DMS 273 treated with DMSO at 0.1 percent for 48 hours (cell line): ENCODE measurements at places on chromosomes 13 and 19.
A peak's percentile ranks its signal among the peaks of the same experiment; 100 is the strongest.

GRCh38 chr19:1000095-1000494, at the start of gene GRIN3B:
GRIN3B (plus strand) TSS chr19:1000419; CDS start chr19:1000438, 19 bp downstream.
- DNase-seq, result peak; percentile 39

- no peak for DNase-seq
These were observed 22.3 kb downstream of the CRYL1 start for GRCh38 chr13:20503088-20504083.

- no peak for DNase-seq
These were observed 11.1 kb upstream of the GTF2F2 start for GRCh38 chr13:45109102-45109720.

GRCh38 chr19:58326501-58326913, 287 bp upstream of the ZSCAN22 start:
- no peak for DNase-seq

DNA sequence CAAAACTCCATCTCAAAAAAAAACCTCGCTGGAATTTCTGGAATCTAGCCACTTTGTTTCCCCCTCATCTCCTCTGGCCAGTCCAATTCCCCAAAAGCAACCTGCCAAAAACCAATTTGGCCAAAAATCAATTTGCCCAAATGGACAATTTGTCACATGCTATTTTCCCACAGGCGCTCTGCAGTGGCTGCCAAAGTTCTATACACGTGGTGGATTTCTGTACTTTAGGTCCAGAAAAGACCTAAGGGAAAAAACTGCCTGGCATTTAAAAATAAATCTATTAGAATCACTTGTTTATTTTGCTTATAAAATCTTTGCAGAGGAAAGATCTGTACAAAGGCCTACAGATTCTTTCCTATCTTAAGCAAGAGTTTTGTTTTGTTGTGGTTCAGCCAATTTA, 79.4 kb downstream of the MAP4K1 start:
- DNase-seq, result no peak

- no peak for DNase-seq
These were observed 66.7 kb downstream of the SLC7A9 start for GRCh38 chr19:32802840-32803239.

GRCh38 chr19:8700956-8701355, 2.4 kb upstream of the ACTL9 start:
- no peak for DNase-seq

DNA sequence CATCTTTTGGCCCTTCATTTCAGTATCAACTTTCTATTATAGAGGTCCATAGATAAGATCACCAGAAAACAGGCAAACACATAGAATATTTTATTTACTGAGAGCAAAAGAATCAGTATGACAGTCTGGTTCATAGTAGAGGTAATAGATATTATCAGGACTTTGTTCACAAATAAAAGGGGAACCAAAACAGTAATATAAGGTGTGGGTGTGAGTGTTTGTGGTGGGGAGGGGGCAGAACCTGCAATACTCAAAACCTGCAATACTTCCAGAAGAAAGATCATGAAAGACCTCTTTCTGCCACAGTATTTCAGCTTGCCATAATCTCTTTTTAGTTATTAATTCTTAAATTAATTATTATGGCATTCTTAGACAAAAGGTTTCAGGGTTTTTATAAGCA, 578.7 kb upstream of the SLITRK1 start:
- no peak for DNase-seq

DNA sequence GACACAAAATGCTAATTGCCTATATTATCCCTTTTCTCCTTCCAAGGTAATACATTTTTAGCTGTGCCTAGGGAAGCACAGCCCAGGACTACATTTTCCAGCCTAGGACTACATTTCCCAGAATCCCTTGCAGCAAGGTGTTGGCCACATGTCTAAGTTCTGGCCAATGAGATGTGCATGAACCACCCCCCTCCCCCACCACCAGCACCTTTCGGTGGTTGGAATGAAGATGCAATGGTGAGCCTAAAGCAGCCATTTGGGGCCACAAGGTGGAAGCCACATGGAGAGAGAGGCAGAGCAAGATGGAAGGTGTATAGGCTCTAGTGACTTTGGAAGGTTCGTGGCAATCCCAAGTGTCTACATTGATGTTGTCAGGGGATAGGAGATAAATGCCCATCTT, 16.2 kb downstream of the UNC13A start:
- DNase-seq, result no peak

DNA sequence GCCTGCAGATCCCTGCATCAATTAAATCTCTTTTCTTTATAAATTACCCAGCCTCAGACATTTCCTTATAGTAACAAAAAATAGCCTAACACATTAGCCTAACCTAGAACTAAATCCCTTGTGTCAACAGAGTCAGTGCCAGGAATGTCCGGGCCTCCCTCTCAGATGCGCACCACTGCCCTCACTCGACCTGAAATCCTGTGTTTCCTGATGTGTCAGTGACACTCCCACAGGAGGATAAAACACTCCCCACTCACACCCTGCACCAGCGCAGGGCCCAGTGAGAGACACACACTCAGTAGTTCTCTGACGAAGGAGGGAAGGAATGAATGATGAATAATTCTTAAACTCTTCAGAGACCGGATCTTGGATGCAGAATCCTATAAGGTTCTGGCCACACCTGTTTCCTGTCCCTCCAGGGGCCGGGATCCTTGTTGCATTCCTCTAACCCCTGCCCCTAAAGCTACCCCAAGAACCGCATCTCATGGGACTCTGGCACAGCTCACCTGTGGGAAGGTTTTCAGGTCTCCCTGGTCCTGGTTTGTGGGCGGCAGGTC, 3.1 kb downstream of the CEACAM3 start:
- no peak for DNase-seq

GRCh38 chr13:38735665-38736440, 49.0 kb downstream of the FREM2 start:
- DNase-seq, result no peak

DNA sequence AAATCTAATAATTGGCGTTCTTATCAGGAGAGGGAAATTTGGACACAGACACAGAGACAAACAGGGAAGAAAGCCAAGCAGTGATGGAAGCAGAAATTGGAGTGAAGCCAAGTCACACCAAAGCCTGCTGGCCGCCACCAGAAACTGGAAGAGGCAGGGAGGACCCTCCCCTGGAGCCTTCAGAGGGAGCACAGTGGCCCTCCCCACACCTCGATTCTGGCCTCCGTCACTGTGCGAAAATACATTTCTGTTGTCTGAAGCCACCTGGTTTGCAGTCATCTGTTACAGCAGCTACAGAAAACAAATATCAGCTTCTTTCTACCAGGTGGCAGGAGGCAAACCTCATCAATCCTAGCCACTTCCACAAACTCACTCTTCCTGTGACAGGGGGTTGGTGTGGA, 8.3 kb upstream of the TLE6 start:
- peak; percentile 63 for DNase-seq

- no peak for DNase-seq
These were observed 1146.8 kb downstream of the UQCRFS1 start for GRCh38 chr19:28066161-28066560.

DNA sequence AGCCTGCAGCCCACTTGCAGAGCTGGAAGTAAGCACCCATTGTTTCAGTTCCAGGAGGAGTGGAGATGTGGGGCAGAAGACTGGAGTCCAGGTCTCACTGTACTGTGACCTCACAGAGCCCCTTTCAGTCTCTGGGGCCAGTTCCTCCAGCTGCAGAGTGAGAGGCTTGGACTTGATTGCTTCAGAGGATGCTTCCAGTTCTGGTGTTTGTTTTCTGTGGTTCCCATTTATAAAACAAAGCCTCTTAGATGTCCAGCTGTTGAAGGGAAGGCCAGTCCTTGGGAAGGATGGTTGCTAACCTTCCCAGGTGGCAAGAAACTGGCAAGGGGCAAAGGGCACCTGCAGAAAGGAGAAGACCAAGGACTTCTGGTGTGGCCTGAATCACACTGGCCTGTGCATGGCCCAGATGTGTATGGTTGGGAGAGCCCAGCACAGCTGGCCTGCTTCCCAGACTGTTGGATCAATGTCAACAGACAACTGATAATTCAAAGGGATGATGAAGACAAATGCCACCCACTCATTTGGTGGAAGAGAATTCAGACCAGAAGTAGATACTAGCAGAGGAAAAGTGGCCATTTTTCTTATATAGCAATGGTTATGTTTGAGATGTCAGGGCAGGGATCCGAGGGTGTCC, 218.5 kb downstream of the ZNF536 start:
- DNase-seq, result no peak

DNA sequence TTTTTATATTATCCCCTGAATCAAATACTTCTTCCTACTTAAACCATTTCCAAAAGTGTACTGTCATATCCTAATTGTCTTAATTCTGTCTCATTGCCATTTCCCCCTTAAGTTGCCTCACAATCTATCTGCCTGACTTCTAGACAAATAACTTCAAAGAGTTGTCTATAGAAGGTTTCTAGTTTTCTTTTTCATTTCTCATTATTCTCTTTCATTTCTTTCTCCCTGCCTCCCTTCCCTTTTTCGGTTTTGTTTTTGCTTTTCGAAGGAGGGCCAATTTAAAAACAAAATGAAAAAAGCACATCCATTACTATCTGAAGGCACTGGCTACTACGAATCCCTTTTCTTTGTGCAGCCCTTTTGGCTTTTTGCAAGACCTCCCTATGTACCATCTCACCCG, 367.2 kb downstream of the DNAJC15 start:
- no peak for DNase-seq

DNA sequence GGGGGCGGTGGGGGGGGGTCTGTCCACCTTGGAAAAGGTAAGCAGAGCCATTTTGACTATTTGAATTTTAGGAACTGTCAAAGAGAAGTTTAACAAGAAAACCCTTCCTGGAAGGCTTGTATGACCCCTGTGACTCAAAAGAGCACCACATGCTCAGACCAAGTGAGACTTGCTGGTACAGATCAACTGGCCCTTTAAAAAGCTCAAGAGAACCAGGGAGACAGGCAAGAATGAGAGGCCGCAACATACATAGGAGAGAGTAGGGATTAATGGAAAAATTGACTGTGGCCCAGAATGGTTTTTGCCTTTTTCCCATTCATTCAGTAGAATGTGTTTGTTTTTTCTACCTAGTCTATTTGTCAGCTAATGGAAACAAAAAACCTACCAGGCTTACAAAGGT, 26.2 kb upstream of the ATP8A2 start:
- no peak for DNase-seq

DNA sequence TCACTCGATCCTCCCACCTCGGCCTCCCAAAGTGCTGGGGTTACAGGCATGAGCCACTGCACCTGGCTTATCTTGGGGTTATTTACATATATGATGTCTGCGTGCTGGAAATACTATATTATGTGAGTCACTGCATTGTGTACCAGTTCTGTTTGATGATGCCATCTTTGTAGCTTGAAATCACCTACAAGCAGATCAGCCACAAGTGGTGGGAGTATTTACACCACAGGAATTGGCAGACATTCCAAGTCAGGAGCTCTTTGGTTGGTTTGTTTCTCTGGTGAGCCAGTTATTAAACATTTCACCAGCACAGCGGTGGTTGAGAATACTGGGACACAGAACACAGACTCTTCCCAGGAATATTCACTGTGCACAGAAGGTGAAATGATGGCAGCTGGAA, 4.5 kb upstream of the TIMM44 start:
- no peak for DNase-seq

DNA sequence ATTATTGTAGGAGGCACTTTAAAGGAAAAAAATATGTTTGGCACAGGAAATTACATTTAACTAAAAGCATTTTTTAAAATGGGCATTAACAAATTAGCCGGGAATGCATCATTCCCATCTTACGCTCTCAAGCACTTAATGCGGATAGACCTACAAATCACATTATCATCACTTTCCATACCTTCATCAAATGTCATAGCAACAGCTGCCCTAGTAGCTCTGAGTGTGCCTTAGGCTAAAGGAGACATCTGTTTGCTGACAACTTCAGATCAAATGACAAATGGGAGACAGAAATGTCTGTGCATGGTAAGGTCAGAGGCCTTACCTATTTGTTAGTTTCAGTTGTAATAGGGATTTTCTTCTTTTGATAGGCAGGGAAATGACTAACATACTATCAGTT, 773.2 kb upstream of the SLC10A2 start:
- no peak for DNase-seq

GRCh38 chr19:8811315-8812172, 20.6 kb downstream of the ZNF558 start:
- no peak for DNase-seq

- no peak for DNase-seq
These were observed 2.5 kb downstream of the NFIC start for GRCh38 chr19:3368848-3369336.

GRCh38 chr13:39542361-39542760, 60.6 kb downstream of the LHFPL6 start:
- no peak for DNase-seq

DNA sequence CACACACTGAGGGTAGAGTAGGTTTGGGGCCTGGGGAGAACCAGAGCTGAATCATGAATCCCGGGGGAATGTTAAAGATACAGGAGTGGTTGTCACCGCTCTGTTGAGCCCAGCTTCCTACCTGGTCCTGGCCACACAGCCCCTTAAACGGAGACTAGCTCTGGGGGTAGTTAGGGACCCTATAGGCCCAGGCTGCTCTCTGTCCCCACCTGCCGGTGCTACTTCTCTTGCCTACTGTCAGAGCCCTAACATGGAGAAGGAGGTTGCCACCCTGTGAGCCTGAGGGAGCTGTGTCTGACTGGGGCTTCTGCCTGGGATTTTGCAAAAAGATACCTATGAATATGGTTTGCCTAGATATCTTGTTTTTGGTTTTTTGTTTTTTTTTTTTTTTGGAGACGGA, 36.6 kb upstream of the ZNF429 start:
- DNase-seq, result no peak

- DNase-seq, result no peak
These were observed 24.2 kb downstream of the GAS6 start for GRCh38 chr13:113839536-113840204.

GRCh38 chr19:47156861-47157430, 26.3 kb downstream of the SAE1 start:
- no peak for DNase-seq

DNA sequence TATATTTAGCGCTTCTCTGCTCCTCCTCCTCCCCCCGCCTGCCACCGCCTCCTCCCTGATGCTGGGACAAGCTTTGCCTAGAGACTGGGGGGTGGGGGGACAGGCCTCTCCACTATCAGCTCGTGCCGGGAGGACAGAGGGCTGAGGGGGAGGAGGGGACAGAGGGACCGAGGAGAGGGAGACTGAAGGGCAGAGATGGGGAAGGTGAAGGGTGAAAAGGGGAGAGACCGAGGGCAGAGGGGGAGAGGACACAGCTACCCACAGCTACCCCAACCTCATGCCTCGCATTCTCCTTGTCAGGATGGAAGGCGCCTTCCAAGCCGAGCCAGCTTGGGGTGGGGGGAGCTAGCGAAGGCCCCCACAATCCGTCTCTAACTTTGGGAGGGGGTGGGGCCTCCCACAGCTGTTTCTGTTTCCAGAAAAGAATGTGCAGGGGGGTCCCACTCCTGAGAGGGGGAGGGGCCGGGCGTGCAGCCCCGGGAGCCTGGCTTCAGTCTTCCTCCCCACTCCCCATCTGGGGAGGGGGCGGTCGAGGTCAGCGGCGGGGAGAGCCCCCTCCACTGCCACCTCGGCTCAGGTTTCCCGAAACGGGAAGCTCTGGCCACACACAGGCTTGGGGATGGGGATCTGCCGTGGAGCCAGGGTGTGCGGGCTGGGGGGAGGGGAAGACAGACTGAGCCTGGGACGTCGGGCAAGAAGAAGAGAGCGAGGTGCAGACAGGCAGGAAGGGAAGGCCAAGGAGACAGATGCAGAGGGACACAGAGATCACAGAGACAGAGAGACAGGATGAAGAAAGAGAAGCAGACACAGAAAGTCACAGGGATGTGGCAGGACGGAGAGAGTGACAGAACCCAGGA, 1.6 kb downstream of the DACT3 start:
- no peak for DNase-seq
